ENCODE measurements at places on chromosomes 12 and 14.
A peak's percentile ranks its signal among the peaks of the same experiment; 100 is the strongest.

GRCh38 chr12:70227911-70228310 lies 15.3 kb upstream of the CNOT2 start:
- DNase-seq, result no peak

DNA sequence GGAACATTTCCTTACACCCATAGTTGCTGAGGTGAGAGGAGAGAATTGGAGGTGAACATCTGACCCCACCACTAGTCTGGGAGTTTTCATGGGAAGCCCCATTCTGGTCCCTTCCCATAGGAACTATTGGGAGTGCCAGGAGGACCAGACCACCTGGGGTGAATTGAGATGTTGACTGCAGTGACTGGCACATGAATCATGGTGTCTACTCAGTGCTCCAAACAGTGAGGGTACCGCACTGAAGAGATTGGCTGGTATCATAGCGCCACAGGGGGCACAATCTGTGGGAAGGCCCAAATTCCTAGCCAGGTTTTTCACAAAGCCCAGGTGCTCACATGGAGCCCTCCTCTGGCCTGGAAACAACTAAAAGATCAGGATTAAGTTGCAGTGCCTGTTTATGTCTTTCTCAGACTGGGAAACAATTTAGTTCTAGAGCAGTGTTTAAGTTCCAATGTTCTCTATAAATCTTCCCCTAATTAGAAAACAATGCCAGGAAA lies 3.7 kb upstream of the RNASE9 start:
- no peak for DNase-seq

GRCh38 chr12:1886396-1887008 lies 31.9 kb downstream of the CACNA2D4 start:
- no peak for DNase-seq

DNA sequence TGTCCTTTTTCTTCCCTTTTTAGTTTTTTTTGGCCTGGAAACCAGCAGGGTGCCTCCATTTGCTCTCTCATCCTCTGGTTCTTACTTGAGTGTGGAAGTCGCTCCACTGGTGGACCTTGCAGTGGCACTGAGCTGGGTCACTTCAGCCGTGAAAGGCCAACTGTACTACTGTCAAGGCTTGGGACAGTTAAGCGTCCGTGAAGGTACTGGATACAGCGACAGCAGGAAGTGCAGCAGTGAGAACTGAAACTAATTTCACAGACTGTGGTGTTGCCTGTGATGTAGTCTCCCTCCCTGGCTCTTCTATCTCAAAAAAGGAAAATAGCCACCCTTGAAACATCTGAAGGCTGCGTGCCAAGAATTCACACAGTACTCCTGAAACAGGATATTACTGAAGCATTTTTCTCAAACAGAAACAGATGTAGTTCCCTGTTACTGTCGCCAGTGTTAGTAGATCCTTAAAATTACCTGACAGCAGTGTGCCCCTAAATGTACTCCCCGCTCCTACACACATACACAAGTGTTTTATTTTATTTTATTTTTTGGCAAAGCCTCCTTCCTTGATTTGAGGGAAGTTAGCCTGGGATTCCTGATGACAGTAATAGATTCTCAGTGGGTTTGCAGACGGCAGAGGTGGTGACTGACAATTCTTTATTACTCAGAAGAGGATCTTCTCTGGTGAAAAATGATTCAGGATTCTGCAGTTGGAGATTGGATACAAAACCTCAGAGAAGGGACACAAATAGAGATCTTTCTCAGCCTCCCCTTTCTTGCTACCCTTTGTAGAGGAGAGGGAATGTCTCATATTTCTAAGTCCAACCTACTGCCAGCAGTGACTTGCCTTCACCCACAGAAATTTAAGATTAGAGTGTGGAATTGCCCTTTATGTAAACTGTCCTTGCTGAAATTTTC lies 4.4 kb downstream of the SUSD6 start:
- DNase-seq, result no peak

- DNase-seq, result no peak
Measured at GRCh38 chr14:50479041-50479440, 53.3 kb downstream of the MAP4K5 start.

GRCh38 chr12:57590864-57591781 lies at the start of gene PIP4K2C:
PIP4K2C (plus strand) TSS chr12:57591192; CDS start chr12:57591290, 98 bp downstream.
- peak; percentile 82 for DNase-seq

GRCh38 chr12:4243091-4243490 lies 30.5 kb upstream of the CCND2 start:
- no peak for DNase-seq

DNA sequence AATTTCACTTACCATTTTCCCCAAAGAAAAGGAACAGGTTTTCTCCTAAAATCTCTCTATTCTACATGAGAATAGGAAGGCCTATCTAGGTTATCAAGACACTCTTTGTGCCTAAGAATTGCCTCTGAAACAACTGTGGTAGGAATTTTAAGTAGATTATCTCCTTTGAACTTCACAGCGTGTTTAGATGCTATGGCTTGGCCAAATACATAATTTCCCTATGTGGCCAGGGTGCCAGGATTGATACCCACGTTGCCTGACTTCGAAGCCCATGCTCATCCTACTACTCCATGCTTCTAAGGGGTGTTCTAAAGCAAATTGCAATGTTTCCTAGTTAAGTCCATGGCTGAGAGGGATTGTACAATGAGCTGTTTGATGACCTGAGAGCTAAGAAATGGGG lies 241.5 kb upstream of the FBXO33 start:
- no peak for DNase-seq

DNA sequence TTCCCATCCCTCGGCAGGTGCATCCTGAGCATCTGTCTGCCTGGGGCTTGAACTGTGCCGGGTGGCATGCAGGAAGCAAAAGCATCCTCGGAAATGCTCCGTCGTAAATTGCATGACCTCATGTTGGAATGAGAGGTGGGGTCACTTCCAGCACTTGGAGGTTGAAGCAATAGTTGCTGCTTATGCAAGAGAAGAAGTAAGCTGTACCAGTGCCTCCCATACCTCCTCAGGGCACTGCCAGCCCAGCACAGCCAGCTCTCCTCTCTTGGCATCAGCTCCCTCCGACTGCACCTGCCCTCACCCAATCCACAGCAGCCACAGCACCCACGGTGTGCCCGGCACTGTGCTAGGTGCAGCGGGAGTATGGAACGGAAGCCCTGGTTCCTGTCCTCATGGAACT lies 11.5 kb downstream of the TEAD4 start:
- DNase-seq, result no peak

- no peak for DNase-seq
Measured at GRCh38 chr12:13278249-13278787, 81.8 kb downstream of the EMP1 start.

DNA sequence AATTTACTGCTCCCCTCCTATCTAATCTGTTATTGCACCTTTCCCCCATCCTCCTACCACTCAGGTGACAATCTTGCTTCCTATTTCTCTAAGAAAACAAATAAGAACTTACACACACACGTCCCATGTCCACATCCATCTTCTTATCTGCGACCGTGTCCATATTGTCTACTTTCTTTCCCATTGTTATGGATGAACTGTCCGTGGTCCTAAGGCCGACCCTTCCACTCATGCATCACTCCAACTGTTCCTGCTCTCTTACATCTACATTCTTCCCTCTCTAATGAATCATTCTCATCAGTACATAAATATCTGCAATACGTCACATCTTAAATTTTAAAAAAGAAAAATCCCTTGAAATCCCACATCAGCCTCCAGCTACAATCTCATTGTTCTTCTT lies 30.0 kb downstream of the ZFYVE1 start:
- no peak for DNase-seq

DNA sequence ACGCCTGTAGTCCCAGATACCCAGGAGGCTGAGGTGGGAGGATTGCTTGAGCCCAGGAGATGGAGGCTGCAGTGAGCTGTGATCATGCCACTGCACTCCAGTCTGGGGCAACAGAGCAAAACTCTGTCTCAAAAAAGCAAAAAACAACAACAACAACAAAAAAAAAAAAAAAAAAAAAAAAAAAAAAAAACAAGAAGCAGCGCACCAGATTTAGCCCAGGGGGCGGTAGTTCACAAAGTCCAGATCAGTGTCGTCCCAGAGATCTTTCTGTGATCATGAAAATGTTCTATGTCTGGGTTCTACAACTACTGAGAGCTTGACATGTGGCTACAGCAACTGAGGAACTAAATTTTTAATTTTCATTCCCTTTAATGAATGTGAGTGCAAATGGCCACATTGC lies 27.4 kb downstream of the OAS2 start:
- DNase-seq, result no peak

Measured in DMS153 (cell line).